Effector CD4-positive, alpha-beta T cell (primary cell): ENCODE measurements at places on chromosomes 1 and 21.

DNA sequence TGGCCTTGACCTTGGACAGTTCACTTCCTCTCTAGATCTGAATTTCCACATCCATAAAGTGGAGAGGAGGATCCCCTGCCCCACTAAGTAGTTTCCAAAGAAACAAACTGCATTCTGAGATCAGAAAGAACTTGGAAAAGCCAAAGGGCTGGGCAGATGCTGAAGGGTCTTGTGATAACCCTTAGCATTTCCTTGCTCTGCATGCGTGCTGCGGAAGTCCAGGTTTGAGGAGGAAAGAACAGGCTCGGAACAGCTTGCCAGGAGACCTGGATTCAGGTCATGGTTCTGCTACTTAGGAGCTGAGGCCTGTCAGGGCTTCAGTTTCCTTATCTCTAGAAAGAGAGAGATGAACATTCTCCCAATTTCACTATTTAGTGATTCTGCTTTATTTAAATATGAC lies 27.2 kb downstream of the IGFN1 start:
- no peak for DNase-seq

DNA sequence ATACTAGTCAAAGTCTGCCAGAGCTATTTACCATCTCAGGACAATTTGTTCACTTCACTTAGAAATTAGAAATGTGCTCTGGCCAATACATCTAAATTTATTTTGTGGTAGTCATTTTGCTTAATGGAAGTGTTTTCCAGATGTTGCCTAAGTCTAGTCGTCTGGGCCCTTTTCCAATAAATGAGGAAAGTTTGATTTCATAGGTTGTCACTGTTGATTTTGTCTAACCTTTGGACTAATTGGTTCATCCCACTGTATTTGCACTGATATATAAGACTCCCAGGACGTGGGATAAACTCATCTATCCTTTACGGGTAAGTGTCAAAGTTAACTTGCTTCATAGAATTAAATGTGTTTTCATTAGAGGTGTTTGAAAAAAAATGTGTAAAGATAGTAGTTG lies 79.1 kb downstream of the TPR start:
- DNase-seq, result no peak

- DNase-seq, result no peak
These were observed 90.0 kb downstream of the GLUL start for GRCh38 chr1:182301467-182302198.

DNA sequence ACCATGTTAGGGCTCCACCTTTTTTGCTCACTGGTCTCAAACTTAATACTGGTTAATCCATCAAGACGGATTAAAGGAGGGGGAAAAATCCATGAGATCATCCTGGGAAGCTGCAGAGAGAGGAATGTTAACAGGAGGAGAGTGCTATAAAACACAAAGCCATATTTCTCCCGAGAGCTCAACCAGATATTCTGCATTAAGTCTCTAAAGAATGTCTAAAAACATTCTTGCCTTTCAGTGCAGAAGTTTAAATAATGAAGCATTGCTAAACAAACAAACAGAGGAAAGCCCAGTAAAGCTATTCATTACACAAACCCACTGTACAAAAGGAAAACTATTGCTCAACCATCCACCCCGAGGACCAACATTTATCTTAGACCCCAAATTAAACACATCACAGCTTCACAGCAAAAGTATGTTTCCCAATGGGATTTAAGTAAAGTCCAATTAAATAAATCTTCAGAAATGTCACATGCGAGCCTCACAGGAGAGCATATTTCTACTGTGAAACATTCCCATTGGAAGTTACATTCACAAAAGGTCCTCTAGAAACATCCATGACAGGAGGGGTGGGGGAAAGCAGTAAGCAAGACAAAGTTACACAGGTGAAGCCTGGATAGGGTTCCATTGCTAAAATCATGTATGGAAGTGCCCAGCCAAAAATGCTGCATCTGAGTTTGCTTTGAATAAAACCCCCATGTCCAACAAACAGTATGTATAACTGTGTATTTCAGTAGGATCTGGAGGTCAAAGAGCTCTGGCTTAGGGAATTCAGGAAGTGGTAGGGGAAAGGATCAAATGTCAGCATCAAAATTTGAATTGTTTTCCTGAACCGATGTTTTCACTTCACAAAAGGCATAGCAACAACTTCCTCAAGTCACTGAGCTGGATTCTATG lies 23.3 kb downstream of the DUSP10 start:
- DNase-seq, result no peak

- DNase-seq, result no peak
These were observed 77.0 kb upstream of the CXADR start for GRCh38 chr21:17435565-17436543.

GRCh38 chr1:244599937-244600350 lies 53.0 kb upstream of the DESI2 start:
- peak; percentile 4 for DNase-seq

- no peak for DNase-seq
These were observed 683 bp downstream of the PPOX start for GRCh38 chr1:161166669-161167548.

- DNase-seq, result no peak
These were observed 33.9 kb downstream of the FAAP20 start for GRCh38 chr1:2160451-2161300.

GRCh38 chr1:206005778-206006180 lies 2.6 kb upstream of the RAB7B start:
- DNase-seq, result no peak

DNA sequence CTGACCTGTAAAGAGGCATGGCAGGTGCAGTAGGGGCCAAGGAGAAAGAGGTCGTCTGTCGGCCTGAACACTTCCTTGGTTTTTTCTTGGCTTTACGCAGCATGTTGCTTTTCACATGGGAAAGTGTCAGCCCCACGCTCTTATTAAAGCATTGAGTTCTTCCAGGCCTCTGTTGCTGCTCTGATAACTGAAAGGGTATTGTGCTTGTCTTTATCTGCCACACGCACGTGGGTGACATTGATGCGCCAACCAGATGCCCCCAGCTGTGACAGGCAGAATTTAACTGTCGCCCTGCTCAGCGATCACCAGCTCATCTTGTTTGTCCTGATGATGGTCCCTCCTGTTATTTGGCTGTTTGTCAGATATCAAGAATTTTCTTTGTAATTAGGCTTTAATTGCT lies 76.5 kb downstream of the GALNT2 start:
- no peak for DNase-seq

GRCh38 chr1:93114391-93114790 lies 35.3 kb downstream of the MTF2 start:
- no peak for DNase-seq

DNA sequence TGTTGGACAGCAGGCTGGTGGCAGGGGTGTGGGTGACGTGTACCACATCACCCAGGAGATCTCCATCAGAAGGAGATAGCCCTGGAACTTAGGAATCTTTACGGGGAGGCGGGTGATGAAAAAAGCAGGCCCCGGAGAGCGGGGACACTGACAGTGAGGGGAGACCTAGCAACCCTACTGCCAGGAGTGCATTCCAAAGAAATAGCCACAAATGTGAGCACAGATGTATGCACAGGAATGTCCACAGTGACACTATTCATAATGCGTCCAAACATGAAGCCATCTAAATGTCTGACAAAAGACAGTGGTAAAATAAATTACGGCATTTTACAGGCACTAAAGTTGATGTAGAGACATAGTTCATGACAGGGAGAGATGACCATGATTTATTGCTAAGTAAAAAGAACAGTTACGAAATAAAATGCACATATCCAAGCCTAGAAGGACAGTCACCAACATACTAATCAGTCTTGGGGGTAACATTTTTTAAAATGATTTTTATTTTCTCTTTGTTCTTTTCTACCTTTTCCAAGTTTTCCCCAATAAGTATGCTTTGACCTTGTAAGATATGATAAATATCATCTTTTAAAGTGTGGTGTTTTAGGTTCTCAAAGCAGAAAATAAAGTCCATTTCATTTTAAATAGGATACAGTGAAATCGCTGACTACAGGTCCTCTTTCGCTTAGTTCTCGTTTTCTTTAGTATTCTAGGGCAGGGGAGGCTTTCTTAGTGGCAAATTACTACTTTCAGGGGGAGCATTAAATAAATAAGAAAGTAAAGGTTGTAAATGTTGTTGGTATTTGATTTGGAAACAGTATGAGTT lies 21.3 kb downstream of the CD247 start:
- no peak for DNase-seq
